Hematopoietic multipotent progenitor cell treated with erythropoietin and hydrocortisone succinate and interleukin-3 and kit ligand, for 6 days (in vitro differentiated cells): ENCODE measurements at places on chromosomes 12 and 14.

DNA sequence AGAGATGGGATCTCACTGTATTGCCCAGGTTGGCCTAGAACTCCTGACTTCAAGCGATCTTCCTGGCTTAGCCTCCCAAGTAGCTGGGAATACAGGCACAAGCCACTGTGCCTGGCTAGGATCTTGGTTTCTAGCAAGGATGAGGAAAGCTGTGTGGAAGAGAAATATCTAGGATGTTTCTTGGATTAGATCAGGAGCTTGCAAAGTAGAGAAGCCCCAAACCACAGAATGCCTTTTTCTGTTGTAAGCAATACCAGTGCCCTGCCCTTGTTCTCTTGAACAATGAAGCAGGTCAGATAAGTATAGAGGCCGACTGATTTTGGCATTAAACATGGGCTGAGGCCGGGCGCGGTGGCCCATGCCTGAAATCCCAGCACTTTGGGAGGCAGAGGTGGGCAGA lies 44.3 kb upstream of the STRN3 start:
- DNase-seq, result no peak

GRCh38 chr14:71183876-71184689 lies 276.8 kb downstream of the PCNX1 start:
- DNase-seq, result no peak

DNA sequence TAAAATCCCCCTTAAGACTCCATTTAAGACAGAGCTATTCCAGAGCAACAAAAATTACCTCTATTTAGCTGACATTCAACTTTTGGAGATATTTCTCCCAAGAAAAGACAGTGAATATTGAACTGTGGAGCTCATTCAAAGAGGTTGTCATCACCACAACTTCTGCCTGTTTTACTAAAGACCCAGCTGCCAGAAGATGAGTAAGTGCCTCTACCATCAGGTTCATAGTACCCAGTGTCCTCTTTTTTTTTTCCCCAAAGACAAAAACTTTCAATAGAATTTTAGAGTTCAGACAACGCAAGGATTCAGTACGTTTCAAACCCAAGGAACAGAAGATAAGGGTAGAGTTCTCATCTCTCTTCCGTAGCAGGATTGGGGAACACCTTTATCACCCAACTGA lies 461.3 kb downstream of the BCAT1 start:
- no peak for DNase-seq

GRCh38 chr14:104604458-104605449 lies at the start of gene TMEM179:
TSS of gene TMEM179 (minus strand) at chr14:104604772. CDS start at chr14:104604741, 31 bp downstream.
- DNase-seq, result peak; percentile 45

- DNase-seq, result no peak
Measured at GRCh38 chr14:31939934-31940333, 137.2 kb upstream of the ARHGAP5 start.

DNA sequence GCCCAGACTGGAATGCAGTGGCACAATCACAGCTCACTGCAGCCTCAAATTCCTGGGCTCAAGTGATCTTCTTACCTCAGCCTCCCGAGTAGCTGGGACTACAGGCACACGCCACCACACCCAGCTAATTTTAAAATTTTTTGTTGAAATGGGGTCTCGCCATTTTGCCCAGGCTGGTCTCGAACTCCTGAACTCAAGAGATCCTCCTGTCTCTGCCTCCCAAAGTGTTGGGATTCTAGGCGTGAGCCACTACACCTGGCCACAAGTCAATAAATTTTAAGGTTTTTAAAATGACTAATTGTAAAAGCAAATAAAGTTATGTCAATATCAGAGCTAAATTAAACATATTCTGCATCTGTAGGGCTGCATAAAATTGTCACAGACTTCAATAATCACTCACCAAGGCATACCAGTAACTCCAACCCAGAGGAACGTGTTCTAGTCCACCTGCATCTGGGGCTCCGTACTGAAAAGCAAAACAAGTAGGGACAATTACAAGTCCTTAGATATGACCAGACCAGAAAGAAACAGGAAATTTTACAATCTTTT lies 13.9 kb downstream of the GNS start:
- no peak for DNase-seq

DNA sequence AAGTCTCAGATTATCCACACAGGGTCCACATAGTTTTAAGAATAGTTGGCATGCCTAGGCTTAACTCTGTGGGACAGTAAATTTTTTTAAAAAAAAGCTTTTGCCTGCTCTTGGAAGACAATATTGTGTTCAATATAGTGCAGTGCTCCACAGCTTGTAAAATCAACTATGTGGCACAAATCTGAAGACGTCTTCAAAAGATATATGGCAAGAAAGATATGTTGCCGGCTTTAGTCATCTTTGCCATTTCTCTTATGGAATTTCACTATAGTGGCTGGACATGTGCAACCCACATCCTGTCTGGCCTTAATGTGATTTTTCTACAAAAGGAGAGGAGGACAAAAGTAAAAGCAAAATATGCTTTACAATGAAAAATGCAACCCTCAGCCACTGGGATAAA lies 90.5 kb downstream of the MGST1 start:
- no peak for DNase-seq

GRCh38 chr14:31879661-31880348 lies 197.3 kb upstream of the ARHGAP5 start:
- no peak for DNase-seq

- DNase-seq, result no peak
Measured at GRCh38 chr12:14129611-14130195, 148.3 kb upstream of the GRIN2B start.

GRCh38 chr14:53127151-53127550 lies 26.0 kb downstream of the DDHD1 start:
- DNase-seq, result no peak

- no peak for DNase-seq
Measured at GRCh38 chr14:48983351-48983888, 602.8 kb downstream of the RPS29 start.

- no peak for DNase-seq
Measured at GRCh38 chr12:64091186-64091585, 130.9 kb downstream of the KICS2 start.

DNA sequence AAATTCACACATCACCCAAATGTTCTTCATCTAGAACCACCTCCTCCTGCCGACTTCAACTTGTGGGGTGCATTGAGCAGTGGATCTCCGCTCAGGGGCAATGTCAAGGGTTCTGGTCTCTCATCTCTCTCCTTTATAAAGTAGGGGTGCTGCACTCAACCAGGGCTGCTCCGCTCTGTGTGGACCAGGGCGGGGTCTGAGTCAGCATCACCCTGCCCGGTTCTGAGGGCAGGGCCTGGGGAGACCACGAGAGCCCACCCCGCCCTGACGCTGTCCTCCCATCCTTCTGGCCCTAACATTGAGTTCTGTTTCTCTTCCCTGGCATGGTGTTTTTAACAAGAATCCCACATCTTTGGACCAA lies 311.6 kb upstream of the DIO3 start:
- DNase-seq, result no peak

GRCh38 chr12:80721326-80721725 lies 4.6 kb downstream of the MYF5 start:
- no peak for DNase-seq

- DNase-seq, result no peak
Measured at GRCh38 chr12:44889926-44890325, 13.8 kb upstream of the NELL2 start.

- no peak for DNase-seq
Measured at GRCh38 chr12:39122562-39123204, 217.3 kb upstream of the CPNE8 start.

GRCh38 chr12:53538209-53538689 lies 31.0 kb upstream of the NPFF start:
- DNase-seq, result no peak

DNA sequence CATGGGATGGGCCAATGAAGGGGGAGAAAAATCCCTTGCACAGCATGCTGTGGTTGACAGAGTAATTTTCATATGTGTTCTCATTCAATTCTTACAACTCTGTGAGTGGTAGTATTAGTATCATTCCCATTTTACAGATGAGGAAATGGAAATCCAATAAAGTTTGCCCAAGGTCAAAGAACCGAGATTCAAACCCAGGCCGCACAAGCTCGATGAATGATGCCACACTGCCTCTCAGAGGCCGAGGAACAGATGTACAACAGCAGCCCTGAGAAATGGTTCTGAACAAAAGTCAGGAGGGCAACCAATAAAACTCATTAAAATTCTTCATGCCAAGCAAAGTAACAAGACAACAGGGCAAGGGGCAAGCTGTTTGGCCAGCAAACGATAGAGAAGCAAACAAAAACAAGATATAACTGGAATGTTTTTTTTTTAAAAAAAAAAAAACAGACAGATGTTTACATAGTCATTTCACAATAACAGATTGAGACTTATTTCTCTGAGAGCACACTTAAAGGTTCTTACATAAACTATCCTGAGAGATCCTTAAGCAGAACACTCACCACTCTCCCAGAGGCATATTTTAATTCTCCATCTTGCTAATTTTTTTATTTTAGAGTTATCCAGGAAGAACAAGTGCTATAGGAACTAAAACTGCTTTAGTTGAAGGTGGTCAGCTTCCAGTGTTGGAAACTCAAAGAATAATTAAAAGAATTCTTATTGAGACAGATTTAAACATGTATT lies 85.8 kb downstream of the EXOC5 start:
- peak; percentile 18 for DNase-seq

GRCh38 chr12:48781750-48782456 lies 7.0 kb downstream of the ADCY6 start:
- DNase-seq, result no peak

GRCh38 chr14:59199614-59200013 lies 11.1 kb downstream of the DAAM1 start:
- DNase-seq, result no peak

- no peak for DNase-seq
Measured at GRCh38 chr12:124579921-124580517, 12.6 kb upstream of the NCOR2 start.

GRCh38 chr12:46609674-46610073 lies 216.1 kb downstream of the SLC38A4 start:
- no peak for DNase-seq

- DNase-seq, result no peak
Measured at GRCh38 chr14:39318574-39318973, 84.9 kb downstream of the MIA2 start.

GRCh38 chr14:101937926-101938767 lies 26.2 kb upstream of the DYNC1H1 start:
- DNase-seq, result no peak

GRCh38 chr14:38226366-38226765 lies 18.7 kb downstream of the SSTR1 start:
- DNase-seq, result no peak

GRCh38 chr14:52332269-52332668 lies 18.2 kb downstream of the PTGER2 start:
- DNase-seq, result no peak

DNA sequence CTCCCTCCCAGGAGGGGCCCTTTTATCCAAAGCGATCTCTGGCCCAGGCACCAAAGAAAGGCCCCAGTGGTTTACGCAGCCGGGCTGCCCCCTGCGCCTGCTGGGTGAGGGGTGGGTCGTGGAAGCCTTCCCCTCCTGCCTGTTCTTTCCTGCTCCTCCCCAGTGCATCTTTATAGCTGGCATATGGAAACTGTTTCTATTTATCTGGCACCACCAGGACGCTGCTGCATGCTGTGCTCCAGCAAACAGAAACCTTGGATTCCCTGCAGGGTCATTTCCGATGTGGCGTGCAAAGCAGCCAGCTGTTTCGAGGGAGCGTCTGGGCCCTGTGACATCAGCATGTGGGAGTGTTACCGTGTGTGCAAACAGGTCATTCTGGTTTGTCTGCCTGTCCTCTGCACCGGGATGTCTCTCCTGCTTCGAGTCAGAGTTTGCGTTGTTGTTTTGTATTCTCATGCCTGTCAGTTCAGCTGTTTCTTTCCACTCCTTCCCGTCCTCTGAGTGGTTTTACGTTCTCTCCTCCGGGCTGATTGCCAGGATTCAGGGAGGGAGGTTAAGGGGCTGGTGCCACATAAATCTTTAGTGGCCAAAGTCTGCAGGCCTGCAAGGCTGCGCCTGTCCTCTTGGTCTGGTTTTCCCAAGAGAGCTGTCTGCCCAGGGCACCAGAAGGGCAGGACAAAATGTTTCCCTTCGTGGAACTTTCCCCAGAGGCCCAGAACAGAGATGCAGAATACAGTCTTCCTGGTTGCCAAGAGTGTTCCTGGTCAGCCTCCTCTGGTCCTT lies 24.6 kb downstream of the TPCN1 start:
- DNase-seq, result peak; percentile 64

DNA sequence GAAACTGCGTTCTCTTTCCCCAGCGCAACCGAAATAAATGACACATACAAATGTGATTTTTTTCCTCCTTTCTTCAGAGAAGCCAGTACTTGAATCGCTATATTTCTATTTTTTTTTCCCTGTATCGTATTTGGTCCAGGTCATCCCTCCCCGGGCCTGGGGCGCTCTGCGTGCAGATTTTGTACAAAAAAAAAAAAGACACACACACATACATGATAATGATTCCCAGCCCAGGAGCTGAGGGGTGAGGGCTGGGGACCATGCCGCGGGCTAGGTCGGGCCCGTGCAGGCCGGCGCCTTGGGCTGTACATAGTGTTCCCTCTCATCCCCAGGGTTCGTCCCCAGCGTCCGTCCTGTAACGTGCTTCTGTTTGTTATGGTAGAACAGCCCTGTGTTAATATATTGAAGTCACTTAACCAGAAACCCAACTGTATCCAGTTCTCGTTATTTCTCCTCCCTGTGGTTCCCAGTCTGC lies 3.0 kb downstream of the HOXC9 start:
- no peak for DNase-seq

DNA sequence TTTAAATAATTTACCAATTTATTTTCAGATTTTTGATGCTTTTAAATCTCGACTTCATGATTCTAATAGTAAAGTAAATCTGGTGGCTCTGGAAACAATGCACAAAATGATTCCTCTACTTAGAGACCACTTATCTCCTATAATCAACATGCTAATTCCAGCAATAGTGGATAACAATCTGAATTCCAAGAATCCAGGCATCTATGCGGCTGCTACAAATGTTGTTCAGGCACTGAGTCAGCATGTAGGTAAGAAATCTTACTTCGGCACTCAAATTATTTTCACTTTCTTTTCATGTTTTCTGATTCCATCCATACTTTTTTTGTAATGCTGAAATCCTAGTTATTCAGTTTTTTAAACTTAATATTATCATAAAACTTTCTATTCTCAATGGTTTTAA lies 15.5 kb upstream of the PRPF39 start:
- no peak for DNase-seq

GRCh38 chr14:69077841-69078240 lies 75.1 kb downstream of the DCAF5 start:
- DNase-seq, result no peak

- peak; percentile 97 for DNase-seq
Measured at GRCh38 chr14:73741386-73741875, 27.2 kb upstream of the PNMA1 start.

GRCh38 chr14:52370406-52370935 lies 56.4 kb downstream of the PTGER2 start:
- no peak for DNase-seq

DNA sequence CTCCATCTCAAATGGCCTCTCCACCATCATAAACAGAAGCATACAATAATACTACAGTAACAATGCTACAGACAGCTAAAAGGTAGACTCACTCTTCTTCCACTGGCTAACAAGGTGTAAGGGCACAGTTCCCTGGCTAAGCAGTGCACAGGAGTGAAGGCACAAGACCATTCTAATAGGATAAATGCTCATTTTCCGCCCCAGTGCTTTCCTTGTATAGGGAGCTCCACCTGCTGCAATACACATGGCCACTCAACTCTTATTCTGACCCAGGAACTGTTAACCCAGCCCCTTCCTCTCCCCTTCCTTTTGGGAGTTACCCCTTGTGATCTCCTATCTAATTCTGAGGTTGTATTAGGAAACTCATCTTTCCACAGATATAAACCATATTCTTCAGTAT lies 124.6 kb downstream of the KCNK10 start:
- DNase-seq, result no peak

- DNase-seq, result peak; percentile 23
Measured at GRCh38 chr14:20723488-20723887, 22.2 kb upstream of the EDDM3A start.
